Psoas muscle (tissue), 8 donors: ENCODE measurements at places on chromosomes 12 and 14. TPM values are rescaled to one million over a fixed set of nuclear protein-coding genes. Genes with fewer than 3 reads are reported as not detected.

- H3K27me3 ChIP-seq: no peaks in the 10 kb centered on the region
- H3K4me1 ChIP-seq: no peaks in the 10 kb centered on the region
- no peak overlapping the region for H3K4me3 ChIP-seq
- H3K36me3 ChIP-seq: no peaks in the 10 kb centered on the region
These were observed 300.7 kb upstream of the MDGA2 start for GRCh38 chr14:47976139-47976538.

GALNT16 gene
- total RNA-seq: 2.4 TPM

GRCh38 chr12:75714462-75715322, 203.3 kb upstream of the KRR1 start:
- H3K27ac ChIP-seq: no peak overlapping the region
- no peaks in the 10 kb centered on the region for H3K36me3 ChIP-seq
- no peak overlapping the region for H3K4me3 ChIP-seq
- H3K4me1 ChIP-seq: peaks cover 4% of the 10 kb centered on the region
- H3K27me3 ChIP-seq: no peaks in the 10 kb centered on the region

PTPRQ gene
- 1.3 TPM for total RNA-seq

- H3K27ac ChIP-seq: peak overlapping the region; percentile 78
- H3K36me3 ChIP-seq: peaks cover 4% of the 10 kb centered on the region
- DNase-seq: no peak
These were observed 38.5 kb upstream of the FGF6 start for GRCh38 chr12:4483885-4484823.

TRIM9 gene
- total RNA-seq: 1.3 TPM

DNA sequence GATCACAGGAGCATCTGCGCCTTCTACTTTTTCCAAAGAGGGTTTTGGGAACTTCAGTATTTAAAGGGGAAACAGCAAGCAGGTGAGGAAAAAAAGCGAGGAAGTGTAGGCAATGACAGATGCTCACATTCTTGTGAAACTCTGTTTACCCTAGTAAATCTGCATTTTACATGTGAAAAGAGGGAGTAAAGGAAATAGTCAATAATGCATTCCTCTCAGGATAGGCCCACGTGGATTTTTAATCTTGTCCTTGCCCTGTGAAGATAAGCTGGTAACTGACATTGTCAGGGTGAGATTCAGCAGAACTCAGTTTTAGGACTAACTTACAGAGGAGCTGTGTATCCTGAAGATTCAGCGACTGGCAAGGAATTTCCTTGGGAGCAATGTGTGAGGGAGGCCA, 1119.2 kb upstream of the TMEM132C start:
- no peaks in the 10 kb centered on the region for H3K36me3 ChIP-seq
- no peak overlapping the region for H3K4me3 ChIP-seq
- DNase-seq: no peak

DNA sequence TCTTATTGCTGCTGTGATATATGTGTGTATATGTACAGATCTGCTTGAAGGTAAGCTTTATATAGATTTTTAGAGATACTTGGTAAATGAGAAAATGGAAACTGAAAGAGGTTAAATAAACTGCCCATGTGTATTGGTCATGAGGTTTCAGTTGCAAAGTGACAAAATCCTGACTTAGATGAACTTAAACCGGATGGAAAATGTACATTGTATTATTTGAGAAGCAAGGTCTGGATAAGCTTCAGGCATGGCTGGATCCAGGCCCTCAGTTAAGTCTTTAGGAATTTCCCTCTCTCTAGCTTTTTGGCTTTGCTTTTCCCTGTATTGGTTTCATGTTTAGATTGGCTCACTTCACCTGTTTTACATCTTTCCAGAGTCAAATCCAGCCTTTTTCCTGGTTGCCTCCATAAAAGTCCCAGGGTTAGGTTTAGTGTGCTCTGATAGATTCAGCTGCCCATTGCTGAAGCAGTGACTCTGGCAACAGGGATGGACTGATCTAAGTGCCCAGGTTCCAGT, 21.0 kb upstream of the MAP1LC3B2 start:
- DNase-seq: no peak
- H3K36me3 ChIP-seq: no peaks in the 10 kb centered on the region
- no peaks in the 10 kb centered on the region for H3K27me3 ChIP-seq
- no peak overlapping the region for H3K4me3 ChIP-seq
- peaks cover 18% of the 10 kb centered on the region for H3K4me1 ChIP-seq

GRCh38 chr12:67647181-67647798, 1.3 kb upstream of the DYRK2 start:
- no peaks in the 10 kb centered on the region for H3K27me3 ChIP-seq
- no peaks in the 10 kb centered on the region for H3K36me3 ChIP-seq
- H3K27ac ChIP-seq: peak overlapping the region; percentile 99
- peaks cover 13% of the 10 kb centered on the region for H3K4me1 ChIP-seq

GRCh38 chr14:79971330-79971729, 240.0 kb downstream of the DIO2 start:
- H3K27ac ChIP-seq: no peak overlapping the region
- no peaks in the 10 kb centered on the region for H3K36me3 ChIP-seq
- no peaks in the 10 kb centered on the region for H3K4me1 ChIP-seq

OR6C2 gene
- not detected for total RNA-seq

DNA sequence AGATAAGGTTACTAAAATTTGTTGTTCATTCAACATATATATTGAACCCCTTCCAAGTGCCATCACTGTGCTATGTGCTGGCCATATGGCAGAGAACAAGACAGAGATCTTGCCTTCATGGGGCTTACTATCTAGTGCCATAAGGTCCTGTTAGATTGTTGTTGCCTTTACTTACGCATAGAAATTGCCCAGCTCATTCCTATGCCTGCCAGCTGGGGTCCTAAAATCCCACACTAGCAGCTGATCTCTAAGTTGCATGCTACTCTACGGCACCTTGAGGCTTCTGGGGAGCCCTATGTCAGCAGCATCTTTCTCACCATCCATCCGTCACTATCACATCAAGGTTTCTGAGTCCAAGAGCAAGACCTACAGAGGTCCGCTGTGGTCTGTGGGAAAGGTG, 1.4 kb upstream of the KCNK10 start:
- no peaks in the 10 kb centered on the region for H3K36me3 ChIP-seq
- DNase-seq: no peak
- no peak overlapping the region for H3K27ac ChIP-seq

DNA sequence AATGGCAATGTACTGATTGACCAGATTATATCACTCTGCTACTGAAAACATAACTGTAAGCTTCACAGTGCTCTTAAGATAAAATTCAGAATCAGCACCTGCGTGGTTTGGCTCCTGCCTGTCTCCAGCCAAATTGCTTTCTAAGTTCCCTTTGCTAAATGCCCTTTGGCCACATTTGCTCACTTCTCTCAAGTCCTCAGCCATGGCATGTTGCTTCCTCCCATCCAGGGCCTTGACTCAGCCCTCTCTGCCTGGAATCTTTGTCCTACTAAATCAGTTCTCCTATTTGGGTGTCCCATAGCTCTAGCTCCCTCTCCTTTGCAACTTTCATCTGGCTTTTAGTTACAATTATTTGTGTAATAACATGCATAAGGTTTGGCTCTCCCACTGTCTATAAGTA, 71.4 kb downstream of the KCNK10 start:
- no peaks in the 10 kb centered on the region for H3K36me3 ChIP-seq
- no peak overlapping the region for H3K27ac ChIP-seq
- H3K4me3 ChIP-seq: no peak overlapping the region
- no peaks in the 10 kb centered on the region for H3K4me1 ChIP-seq

DNA sequence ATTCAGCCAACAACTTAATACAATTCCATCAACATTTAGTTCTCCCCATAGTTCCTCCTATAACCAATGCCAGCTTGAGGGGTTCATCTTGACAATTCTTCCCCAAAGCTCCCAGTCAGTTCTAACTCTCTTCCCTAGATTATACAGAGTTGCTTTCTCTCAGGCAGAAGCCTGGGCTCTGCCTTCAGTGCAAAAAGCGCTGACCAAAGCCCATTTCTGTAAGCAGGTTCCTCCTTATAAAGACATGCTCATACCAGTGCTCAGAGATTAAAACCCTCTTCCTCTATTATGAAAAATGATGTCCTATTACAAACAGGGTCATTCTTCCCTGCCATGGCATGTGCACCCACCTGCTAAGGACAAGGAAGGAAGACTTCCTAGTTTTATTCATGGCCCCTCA, 16.2 kb downstream of the SPIC start:
- peaks cover 11% of the 10 kb centered on the region for H3K4me1 ChIP-seq
- H3K36me3 ChIP-seq: no peaks in the 10 kb centered on the region
- peak overlapping the region; percentile 72 for H3K27ac ChIP-seq
- DNase-seq: no peak
- H3K4me3 ChIP-seq: no peak overlapping the region
- H3K27me3 ChIP-seq: no peaks in the 10 kb centered on the region

HOXC9 gene
- total RNA-seq: 14.6 TPM

ESPL1 gene
- not detected for total RNA-seq

DNA sequence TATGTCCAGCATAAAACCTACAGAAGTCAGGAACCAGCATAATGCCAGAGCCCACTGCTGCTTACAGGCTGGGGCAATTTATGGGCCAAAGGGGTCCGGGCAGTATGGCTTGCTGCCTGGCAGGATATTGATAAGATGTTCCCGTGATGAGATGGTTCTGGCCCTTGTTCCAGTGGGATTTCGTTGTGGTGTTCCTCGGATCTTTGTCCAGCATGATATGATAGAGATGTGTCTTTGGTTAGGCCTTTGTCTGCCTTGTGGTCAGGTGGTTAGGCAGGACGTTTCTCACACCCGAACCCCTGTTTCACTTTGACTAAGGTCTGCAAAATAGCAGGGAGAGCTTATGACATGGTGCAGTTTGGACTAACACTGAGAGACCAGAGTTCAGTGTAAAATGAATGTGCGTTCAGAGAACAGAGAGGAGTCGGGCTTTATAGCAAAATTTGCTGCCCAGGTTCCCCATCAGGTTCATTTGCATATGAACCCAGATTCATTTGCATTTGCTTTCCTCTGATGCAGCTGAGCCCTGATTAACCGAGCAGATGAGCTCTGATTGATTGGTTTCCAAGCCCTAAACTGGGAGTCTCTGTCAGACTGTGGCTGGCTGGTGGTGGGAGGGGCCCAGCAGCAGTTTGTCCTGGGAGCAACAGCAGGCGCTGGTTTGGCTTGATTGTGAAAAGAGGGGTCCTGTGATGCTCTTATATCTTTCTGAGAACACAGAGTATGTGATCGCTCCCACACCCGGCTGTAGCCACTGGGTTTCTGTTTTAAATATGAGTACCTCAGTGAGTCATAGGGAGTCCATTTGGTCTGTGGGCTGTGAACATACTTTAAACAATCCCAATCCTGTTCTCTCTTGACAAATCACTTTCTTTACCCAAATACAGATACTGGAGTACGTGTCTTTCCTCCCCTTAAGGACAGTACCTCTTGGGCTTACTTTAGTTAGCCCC, 156.3 kb upstream of the PZP start:
- no peak overlapping the region for H3K4me3 ChIP-seq
- H3K27ac ChIP-seq: no peak overlapping the region
- H3K27me3 ChIP-seq: no peaks in the 10 kb centered on the region
- H3K4me1 ChIP-seq: no peaks in the 10 kb centered on the region
- no peaks in the 10 kb centered on the region for H3K36me3 ChIP-seq

DNA sequence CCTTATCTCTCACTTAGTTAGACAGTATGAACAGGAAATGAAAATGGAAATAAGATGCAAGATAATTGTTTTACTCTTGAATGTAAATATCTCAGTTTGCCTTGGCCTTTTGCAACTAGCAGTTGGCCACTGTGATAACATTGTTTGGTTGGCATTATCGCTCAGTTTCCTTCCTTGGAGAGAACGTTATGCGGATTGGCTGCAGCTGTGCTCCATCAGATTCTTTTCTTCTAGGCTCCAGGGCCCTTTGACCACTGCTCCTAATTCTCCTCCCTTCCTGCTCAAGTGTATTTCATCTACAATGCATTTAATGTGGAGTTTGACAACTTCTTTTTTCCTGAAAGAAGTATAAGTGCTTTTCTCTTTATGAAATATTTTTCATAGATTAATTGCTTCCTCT, 284.2 kb downstream of the ADAMTS20 start:
- no peaks in the 10 kb centered on the region for H3K27me3 ChIP-seq
- no peaks in the 10 kb centered on the region for H3K36me3 ChIP-seq
- no peak overlapping the region for H3K27ac ChIP-seq

TSPAN19 gene
- total RNA-seq: not detected

DNA sequence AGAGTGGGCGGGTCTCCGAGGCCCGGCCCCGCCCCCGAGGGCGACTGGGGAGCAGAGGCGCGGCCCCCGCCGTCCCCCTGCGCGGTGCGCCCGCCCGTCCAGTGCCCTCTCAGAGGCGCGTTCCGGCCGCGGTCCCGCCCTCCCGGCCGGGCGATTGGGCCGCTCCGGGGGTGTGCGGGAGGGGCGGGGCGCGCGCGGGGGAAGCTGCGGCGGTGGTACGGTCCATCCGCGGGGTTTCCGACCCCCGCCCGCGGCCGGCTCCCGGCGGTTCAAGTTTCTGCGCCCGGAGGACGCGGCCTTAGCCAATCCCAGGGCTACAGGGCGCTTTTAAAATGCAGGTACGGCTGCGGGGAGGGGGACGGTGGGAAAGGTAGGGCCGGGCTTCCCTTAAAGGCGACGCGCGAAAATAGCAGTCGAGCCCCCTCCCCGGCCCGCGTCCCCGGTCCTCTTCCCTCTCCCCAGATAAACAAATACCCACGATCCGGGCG, 315 bp upstream of the CCDC85C start:
- no peaks in the 10 kb centered on the region for H3K36me3 ChIP-seq
- H3K27ac ChIP-seq: peak overlapping the region; percentile 87
- H3K4me3 ChIP-seq: peak overlapping the region; percentile 96
- no peaks in the 10 kb centered on the region for H3K27me3 ChIP-seq
- peaks cover 15% of the 10 kb centered on the region for H3K4me1 ChIP-seq
- peak; percentile 96 for DNase-seq

PPP1R13B gene
- total RNA-seq: 16.5 TPM

DNA sequence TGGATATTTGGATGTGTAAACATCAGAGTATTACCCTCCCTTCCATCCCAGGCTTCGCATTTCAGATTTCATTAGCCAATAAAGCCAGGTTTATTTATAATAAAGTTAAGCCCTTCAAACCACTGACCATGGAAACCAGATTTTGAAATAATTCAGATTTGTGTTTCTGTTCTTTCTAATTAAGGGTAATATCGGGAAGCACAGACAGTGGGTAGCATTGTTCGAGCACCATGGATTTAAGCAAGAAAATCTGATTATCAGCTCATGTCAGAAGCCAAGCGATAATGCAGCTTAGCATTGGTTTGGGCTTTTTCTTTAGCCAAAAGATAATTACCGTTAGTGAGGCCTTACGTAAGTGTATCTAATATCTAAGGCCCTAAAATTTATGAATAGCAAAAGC, 116.1 kb downstream of the C12orf42 start:
- no peaks in the 10 kb centered on the region for H3K27me3 ChIP-seq
- no peak overlapping the region for H3K27ac ChIP-seq
- no peak for DNase-seq
- no peaks in the 10 kb centered on the region for H3K4me1 ChIP-seq
- no peaks in the 10 kb centered on the region for H3K36me3 ChIP-seq

- no peak for DNase-seq
- peaks cover 78% of the 10 kb centered on the region for H3K27me3 ChIP-seq
- H3K27ac ChIP-seq: no peak overlapping the region
- no peaks in the 10 kb centered on the region for H3K36me3 ChIP-seq
- no peaks in the 10 kb centered on the region for H3K4me1 ChIP-seq
These were observed 67.4 kb upstream of the FBRSL1 start for GRCh38 chr12:132422381-132423043.
